NCI-H526 treated with DMSO at 0.1 percent for 48 hours (cell line): ENCODE measurements at places on chromosomes 1 and 21.

DNA sequence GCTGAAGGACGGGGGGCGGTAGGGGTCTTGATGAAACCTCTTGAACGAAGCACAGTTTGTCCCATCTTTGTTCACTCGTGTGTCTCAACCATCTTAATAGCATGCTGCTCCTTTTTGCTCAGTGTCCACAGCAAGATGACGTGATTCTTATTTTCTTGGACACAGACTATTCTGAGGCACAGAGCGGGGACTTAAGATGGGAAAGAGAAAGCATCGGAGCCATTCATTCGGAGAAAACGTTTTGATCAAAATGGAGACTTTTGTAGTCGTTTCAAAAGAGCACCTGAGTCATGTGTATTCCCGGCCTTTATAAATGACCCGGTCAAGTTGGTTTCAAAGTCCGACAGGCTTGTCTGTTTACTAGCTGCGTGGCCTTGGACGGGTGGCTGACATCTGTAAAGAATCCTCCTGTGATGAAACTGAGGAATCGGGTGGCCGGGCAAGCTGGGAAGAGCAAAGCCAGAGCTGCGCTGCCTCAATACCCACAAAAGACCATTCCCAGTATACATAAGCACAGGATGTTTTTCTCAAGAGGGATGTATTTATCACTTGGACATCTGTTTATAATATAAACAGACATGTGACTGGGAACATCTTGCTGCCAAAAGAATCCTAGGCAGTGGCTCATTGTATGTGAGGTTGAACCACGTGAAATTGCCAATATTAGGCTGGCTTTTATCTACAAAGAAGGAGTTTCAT, 18.5 kb downstream of the ETS2 start:
- DNase-seq = no peak

- no peak for DNase-seq
Observed at GRCh38 chr1:214317734-214318133, 36.8 kb downstream of the SMYD2 start.

DNA sequence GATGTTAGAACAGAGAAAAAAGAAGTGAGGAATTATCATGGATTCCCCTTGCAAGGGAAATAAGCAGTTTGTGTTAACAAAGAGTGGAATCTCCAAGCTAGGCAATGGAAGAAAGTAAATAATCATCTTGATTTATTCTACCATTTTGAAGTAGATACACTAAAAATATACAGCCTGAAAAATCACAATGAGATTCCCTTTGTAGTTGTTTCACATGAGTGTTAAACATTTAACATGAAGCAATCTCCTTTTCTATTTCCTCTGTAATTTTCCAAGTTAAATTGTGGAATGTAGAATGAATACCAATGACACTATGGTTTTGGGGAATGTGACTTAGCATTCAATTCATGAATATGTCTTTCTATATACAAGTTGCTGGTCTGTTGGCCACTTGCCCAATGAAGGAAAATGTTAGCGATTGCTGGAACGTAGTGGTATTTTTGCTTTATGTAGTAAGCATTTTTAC, 5.7 kb downstream of the TGFB2 start:
- DNase-seq = no peak

DNA sequence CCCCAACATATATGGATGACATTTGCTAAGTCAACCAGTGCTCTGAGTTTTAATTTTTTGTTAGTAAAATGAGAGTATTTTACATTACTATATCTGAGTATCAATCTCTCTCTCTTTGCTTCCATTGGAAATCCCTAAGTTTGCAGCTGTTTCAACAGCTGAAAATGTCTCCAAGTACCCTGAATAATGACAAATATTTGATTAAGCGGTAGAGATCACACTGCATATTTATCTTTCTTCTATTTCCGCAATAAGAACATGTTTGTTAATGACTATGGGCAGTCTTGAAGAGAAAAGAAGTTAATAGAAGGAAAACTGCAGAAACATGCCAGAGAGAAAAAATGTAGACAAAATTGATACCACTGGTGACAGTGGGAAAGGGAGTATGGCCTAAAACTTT, 1117.5 kb downstream of the NCAM2 start:
- DNase-seq = no peak

GRCh38 chr1:218584418-218585155, 239.5 kb downstream of the TGFB2 start:
- no peak for DNase-seq

- DNase-seq = no peak
Observed at GRCh38 chr1:156998301-156998700, 47.2 kb downstream of the ARHGEF11 start.

DNA sequence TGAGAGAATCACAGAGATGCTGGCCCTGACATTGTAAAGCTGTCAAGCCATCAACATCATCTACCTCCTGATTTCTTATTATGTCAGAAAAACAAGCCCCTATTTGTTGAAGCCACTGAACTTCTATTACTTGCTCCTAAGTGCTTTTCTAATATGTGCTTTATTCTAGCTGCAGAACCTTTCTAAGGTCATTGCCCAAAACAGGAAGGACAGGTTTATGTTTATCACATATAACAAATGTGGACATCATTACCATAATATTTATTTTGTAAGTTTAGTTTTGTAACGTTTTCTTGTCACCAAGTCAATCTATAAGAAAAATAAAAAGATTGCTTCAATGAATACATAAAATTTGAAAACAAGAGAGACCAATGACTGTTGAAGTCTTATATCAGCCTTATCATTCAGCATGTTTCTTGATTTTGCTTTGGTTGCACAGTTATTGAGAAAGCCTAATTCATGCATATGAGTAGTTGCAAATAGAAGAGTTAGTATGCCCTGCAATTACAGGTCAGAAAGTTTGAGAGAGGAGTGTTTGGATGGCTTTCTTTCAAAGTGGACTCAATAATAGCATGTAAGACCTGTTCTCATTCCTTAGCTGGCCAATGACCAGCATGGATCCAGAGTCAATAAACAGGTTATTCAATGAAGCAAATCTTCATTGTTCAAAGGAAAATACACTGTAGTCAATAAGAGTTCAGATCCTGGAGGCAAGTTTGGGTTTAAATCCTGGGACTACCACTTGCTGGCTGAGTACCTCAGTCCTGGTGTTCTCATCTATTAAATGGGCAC, 84.1 kb downstream of the MAB21L3 start:
- DNase-seq = peak; percentile 62

DNA sequence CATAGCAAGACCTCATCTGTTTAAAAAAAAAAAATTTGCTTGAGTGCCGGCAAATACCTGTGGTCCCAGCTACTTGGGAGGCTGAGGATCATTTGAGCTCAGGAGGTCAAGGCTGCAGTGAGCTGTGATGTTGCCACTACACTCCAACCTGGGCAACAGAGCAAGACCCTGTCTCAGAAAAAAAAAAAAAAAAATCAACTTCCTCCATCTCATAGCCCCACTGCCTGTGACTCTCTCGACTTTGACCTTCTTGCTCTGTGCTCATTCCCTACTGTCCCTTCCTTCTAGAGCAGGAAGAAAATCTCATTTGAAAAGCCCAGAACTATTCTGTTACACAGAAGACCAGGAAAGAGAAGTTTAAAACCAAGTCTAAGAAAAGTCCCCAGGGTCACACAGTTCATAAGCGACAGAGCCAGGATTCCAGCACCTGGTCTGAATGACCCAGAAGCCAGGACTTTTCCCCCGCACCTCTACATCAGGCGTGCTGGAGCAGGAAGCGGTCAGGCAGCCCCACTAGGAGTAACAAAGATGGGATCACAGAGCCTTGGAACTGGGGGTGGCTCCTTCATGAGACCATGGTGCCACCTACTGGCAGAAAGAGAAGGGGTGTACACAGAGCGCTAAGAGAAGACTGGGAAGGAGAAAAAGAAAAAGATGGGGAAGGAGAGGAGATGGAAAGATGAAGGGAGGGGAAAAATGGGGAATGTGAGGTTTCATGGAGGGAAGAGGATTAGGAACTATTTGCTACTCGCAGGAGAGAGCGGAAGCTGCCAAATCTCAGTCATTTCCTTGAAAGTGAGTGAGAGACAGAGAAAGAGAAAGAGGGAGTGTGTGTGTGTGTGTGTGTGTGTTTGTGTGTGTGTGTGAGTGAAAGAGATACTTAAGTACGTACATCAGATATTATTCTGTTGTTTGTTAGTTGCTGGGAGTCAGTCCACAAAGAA, 3.1 kb upstream of the P3R3URF start:
- DNase-seq = peak; percentile 85

GRCh38 chr1:222140206-222140605, 398.3 kb upstream of the DUSP10 start:
- no peak for DNase-seq

DNA sequence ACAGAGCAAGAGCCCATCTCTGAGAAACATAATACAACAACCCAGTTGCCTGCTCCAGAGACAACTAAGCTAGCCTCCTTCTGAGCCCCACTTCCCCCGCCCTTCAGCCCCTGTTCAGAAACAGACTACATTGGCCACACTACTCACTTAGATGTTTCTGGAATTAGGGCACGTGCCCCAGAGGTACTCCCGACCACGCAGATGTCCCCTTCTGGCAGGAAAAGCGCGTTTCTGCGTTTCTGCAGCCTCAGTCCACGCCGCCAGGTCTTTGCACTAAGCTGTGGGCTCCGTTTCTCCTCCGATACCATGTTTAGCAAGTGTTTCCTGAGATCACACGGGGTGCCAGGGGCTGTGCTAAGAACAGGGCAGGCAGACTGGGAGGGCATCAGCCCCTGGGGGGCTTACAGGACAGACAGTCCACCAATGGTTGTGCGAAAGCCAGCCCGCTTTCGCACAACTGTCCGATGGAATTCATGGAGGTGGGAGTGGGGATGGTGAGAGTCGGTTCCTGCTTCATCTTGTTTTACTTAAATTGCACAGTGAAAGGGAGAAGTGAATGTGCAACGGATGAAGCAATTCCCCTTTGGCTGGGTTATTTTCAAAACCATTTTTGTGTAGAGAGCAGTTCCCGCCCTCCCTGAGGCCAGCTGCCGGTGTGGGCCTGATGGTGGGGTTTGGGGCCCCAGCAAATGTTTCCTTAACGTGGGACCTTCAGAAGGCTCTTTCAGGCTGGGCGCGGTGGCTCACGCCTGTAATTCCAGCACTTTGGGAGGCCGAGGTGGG, 2.7 kb downstream of the PIK3CD start:
- DNase-seq = no peak

DNA sequence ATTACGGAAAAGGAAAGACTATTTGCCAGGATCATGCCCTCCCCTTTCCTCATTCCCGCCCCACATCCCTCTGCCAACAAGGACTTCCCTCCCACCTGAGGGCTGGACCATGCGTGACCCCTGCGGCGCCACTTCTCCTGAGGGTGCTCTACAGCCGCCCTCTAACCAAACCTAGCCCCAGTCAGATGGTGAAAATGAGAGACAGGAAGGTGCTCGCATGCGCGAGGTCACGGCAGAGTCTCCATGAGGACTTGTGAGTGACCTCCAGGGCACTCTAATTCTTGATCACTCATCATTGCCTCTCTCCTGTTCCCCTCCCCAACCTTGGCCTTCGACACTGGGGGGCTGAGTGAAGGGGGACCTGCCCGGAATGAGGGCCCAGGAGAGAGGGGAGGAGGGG, 32.1 kb downstream of the TAF5L start:
- no peak for DNase-seq

DNA sequence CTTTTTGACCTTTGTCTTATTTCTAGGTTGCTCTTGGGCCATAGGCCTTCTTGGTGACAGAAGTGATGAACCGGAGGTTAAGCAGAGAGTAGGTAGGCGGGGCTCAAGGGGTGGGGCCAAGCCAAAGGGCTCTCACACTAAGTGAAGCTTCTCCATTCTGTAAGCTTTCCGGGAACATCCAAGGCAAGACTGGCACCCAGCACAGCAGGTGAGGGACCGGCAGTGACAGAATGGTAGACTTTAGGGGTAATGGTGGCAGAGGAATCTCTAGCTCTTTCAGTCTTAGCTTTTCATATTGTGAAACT, at the start of gene TNFAIP8L2:
TNFAIP8L2 (plus strand) TSS at position 135 of the 305 bp plus-strand sequence. CDS start 2,049 bp downstream, outside the sequence.
- no peak for DNase-seq

DNA sequence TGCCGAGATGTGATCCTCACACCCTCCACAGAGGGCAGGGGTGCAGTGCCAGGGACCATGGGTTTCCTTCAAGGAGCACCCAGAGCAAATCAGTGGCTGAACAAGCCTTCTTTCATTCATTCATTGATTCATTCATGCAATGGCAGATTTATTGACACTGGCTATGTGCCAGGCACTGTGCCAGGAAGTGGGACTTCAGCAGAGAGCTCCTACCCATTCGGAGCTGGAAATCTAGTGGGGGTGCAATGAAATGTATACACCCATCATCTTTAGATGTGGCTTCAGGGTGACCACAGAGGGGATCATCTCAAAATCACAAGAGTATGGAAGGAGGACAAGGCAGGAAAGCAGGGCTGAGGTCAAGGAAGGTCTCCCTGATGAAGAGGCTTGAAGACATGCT, 18.9 kb downstream of the SLC6A9 start:
- DNase-seq = no peak

GRCh38 chr1:159561497-159561896, 25.7 kb upstream of the OR10J5 start:
- DNase-seq = no peak
